ENCODE measurements at places on chromosomes 3 and 15.

GRCh38 chr15:57090496-57090859 is 172.0 kb downstream of the TCF12 start:
- no peak for DNase-seq

- DNase-seq = no peak
These were observed 10.3 kb downstream of the EPHB3 start for GRCh38 chr3:184571750-184572377.

GRCh38 chr15:66723826-66724731 is 22.0 kb downstream of the SMAD6 start:
- no peak for DNase-seq

GRCh38 chr3:37015642-37016041 is 22.3 kb downstream of the MLH1 start:
- DNase-seq = no peak

DNA sequence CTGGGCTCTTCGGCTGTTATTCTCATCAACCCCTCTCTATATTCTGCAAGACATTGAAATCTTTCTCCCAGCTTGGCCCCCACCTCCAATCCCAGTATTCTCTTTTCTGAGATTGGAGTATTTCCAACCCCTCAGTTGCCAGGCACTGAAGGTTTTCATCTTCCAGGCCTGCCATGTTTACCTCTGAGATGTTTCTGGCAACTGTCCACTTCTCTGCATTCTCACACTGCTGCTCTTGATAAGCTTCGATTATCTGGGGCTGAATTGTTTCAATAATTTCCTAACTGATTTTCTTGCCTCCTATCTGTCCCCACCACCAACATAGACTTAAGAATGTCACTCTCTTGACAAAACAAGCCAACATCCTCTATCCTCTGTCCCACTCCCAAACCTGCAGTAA is 1.4 kb upstream of the GPR156 start:
- DNase-seq = no peak
